Kasumi-1 (cell line): ENCODE measurements at places on chromosomes 16 and 17.

DNA sequence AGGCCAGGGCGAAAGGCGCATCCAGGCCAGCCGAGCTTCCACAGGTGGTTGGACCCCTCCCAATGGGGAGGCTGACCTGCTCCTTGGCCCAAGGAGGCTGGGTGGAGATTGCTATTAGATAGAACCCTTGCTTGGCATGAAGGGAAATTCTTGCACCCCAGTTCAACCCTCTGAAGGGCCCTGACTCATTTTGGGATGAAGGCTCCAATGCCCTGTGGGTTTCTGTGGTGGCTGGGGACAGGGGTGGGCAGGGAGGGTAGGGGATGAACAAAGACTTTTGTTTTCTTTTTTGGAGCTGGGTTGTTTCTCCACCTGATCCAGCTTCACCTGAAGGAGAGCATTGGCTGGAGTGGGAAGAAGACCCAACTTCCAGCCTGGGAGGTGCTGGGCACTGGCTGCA is 16.7 kb upstream of the TBX21 start:
- no peak for DNase-seq

DNA sequence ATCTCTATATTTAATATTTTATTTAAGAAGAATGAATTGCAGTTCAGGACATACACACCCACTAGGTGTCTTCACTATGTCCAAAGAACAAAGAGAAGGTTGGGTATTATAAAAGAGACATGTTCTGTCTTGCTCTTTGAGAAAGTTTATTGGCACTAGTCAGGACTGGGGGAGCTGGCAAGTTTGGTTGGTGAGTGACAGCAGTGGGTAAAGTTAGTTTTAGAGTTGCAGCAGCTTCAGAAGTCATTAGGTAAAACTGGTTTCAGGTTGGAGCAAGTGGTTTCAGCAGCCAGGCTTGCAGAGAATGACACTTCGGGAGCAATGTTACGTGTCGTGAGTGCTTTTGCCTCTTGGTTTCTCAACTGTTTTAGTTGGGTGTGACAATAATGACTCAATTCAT is 142.2 kb upstream of the HS3ST3A1 start:
- no peak for DNase-seq

DNA sequence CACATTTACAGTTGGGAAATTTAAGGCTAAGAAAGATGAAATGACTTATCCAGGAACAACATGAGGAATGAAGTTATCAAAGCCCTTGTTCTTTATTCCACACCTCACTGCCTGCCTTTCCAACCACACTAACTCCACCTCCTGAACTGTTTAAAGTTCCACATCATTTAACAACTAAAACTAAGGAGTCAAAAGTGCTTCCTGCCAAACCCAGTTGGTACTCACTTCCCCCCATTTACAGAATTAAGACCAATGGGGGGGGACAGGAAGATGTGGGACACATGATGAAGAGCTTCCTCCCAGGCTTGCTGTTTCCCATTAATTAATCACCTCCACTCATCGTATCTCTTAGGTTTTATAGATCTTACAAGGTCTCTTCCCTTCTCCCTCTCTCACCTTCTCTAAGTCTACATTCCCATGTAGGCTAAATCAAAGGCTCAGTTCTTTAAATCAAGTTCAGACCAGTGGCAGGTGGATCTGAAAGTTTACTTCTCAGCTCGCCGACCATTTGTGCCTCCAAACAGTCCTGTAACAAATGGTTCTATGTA is 19.2 kb upstream of the TMEM101 start:
- no peak for DNase-seq

- DNase-seq, result no peak
These were observed 39.8 kb upstream of the DYNLRB2 start for GRCh38 chr16:80500961-80501525.

- DNase-seq, result no peak
These were observed 203.6 kb downstream of the HS3ST4 start for GRCh38 chr16:25895380-25895779.

DNA sequence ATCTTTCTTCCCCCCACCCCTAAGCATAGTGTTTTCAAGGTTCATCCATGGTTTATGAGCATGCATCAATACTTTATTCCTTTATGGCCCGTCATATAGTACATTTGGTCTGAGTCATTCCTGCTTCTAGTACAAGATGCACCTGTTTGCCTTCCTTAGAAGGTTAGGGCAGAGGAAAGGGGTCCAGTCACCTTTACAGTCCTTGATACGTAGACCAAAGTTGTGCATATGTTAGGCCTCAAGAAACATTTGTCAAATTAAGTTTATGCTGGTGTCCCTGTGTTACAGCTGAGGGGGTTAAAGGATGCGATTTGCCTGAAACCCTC is 1.4 kb downstream of the CYB5D2 start:
- no peak for DNase-seq

GRCh38 chr17:69150333-69150732 is 8.6 kb upstream of the ABCA6 start:
- DNase-seq, result no peak

GRCh38 chr17:47935961-47936360 is 5.4 kb upstream of the PNPO start:
- DNase-seq, result no peak

GRCh38 chr16:8959921-8960787 is 3.6 kb downstream of the USP7 start:
- DNase-seq, result peak; percentile 33

GRCh38 chr16:19601083-19601976 is 45.8 kb downstream of the VPS35L start:
- peak; percentile 11 for DNase-seq

DNA sequence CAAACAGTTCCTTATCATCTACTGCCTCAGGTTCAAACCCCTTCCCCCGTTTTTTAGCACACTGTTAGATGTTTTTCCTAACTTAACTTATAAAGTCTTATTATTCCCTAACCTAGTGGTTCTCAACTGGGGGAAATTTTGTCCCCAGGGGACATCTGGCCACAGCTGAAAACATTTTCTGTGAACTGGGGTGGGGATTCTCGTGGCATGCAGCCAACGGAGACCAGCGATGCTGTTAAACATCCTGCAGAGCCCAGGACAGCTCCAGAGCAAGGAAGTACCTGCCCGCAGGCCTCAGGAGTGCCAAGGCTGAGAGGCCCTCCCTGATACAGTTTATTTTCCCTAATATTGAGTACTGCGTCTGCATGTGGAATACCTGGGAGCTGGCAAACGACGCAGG is 24.3 kb downstream of the ZCCHC14 start:
- no peak for DNase-seq
